ENCODE measurements at places on chromosomes 5 and 9.

GRCh38 chr9:2281031-2281802, 266.1 kb downstream of the SMARCA2 start:
- DNase-seq, result no peak

- no peak for DNase-seq
Measured at GRCh38 chr5:61182449-61182848, 20.2 kb upstream of the SMIM15 start.

GRCh38 chr5:132500931-132501628, 10.5 kb upstream of the IRF1 start:
- no peak for DNase-seq

GRCh38 chr9:20532584-20532983, 89.7 kb downstream of the MLLT3 start:
- no peak for DNase-seq

DNA sequence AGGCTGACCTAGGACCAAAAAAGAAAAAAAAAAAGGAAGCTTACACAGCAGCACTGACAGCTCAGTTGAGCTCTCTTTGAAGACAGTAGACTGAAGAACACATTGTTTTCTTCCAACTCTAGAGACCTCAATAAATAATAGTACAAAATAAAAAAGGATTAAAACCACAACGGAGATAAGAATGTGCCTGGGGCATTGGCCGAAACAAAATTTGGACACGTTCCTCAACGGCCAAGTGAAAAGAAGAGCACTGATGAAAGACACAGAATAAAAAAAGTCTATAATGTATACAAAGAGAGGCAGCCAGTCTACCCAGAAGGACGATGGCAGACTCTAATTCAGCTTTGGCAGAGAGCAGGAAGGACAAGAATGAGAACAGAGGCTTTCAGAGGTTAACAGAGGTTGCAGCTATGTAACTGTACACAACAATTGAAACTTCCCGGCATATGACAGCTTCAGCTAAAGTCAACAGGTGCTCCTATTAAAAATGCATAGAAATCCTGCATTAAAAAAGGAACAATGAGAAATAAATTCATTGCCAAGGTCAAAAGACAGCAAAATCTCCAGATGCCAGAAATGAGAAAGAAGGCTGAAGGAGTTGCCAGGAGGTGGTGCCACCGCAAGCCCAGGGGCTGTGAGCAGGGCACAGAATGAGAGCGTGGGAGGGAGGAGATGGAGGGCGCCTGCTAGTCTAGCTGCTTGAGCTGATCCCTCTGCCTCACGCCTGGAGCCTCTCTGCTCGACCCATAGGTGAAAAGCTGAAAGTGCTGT, 113.9 kb downstream of the DCP2 start:
- DNase-seq, result no peak

- no peak for DNase-seq
Measured at GRCh38 chr5:118990582-118990981, 2.2 kb upstream of the DTWD2 start.

Measured in NCI-H748 treated with DMSO at 0.1 percent for 48 hours (cell line).